Fibroblast of skin of abdomen (primary cell): ENCODE measurements at places on chromosomes 12 and 14.

GRCh38 chr12:123047289-123047688 lies 66.8 kb downstream of the ARL6IP4 start:
- DNase-seq, result no peak

DNA sequence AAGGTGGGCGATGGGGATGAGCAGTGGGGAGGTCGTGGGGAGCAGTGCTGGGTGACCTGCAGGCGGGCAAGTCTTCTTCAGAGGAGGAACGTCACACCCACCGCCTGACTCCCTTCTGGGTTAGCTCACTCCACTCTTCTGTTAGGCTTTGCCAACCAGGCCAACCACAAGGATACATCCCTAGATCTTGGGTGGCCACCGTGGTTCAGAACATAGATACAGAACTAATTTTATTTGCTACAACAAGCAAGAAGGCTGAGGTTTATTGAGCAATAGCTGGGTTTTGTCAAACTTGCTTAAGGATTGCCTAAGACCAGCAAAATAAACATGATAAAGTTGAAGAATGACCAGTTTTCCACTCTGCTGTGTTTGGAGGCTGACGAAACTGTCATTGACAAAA lies 109.4 kb downstream of the DACT1 start:
- DNase-seq, result peak; percentile 90

- no peak for DNase-seq
These were observed 6.9 kb downstream of the SHMT2 start for GRCh38 chr12:57236201-57236924.

DNA sequence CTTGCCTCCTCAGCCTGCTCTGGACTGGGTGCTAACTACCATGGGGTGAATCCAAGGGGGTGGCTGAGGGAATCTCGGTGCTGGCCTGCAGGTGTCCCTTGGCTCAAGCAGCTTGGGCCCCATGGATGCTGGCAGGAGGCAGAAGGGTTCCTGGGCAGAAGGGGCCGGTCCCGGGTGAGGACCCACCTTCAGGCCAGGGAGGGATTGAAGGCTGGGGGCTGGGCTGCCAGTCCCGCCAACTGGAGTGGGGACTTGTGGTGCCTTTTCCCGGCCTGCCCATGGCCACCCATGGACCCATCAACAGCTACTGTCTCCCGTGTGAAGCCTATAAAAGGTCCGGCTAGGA lies 550.1 kb downstream of the SLC6A15 start:
- DNase-seq, result no peak

DNA sequence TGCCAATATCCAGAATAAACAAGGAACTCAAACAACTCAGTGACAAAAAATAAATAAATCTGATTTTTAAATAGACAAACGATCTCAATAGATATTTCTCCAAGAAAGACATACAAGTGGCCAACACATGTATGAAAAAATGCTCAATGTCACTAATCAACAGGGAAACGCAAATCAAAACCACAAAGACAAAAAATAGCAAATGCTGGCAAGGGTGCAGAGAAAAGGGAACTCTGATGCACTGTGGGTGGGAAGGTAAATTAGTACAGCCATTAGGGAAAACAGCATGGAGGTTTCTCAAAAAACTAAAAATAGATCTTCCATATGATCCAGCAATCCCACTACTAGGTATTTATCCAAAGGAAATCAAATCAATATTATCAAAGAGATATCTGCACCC lies 3.5 kb upstream of the EIF5 start:
- DNase-seq, result no peak

- peak; percentile 2 for DNase-seq
These were observed 27.4 kb upstream of the GUCY2C start for GRCh38 chr12:14723763-14724162.

- no peak for DNase-seq
These were observed 17.9 kb upstream of the RCOR1 start for GRCh38 chr14:102574281-102575159.
